Activated B cell treated with CpG ODN at 0.5 μM for 24 hours (primary cell): ENCODE measurements at places on chromosomes 1 and 21. TPM values are rescaled to one million over a fixed set of nuclear protein-coding genes. Genes with fewer than 3 reads are reported as not detected.

DNA sequence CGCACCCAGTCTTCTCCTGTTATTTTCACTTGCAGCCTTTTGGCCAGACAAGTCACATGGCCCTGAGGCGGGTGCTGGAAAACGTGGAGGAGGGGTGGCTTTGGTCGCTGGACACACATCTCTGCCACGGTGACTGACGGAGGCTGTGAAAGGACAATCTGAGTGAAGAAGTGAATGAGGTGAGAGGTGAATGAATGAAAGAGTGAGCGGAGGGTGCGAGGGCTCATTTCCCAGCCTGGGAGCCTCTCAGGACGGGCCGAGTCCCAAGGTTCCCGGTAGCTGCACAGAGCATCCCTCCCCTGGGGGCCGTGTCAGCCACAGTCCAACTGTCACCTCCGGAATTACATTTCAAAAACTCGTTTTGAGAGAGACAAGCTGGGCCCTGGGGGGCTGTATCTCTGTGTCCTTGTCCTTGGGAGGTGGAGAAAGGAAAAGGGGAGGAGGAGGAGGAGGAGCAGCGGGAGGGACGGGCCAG, 89.6 kb downstream of the UBIAD1 start:
- no peak for DNase-seq

GRCh38 chr1:218207194-218207593, 77.9 kb upstream of the RRP15 start:
- no peak for DNase-seq

The ANKRD65 gene
- 0.13 TPM in 1 of 2 replicates, not detected in the other for total RNA-seq

GRCh38 chr1:177891809-177892208, 78.0 kb downstream of the SEC16B start:
- DNase-seq: no peak

The TXNDC12 gene
- total RNA-seq: 37.4 and 39.0 TPM in 2 replicates

- no peak for DNase-seq
Observed at GRCh38 chr1:198678301-198678836, 39.5 kb downstream of the PTPRC start.

- DNase-seq: no peak
Observed at GRCh38 chr1:210618369-210618768, 289.7 kb downstream of the HHAT start.

The WLS gene
- total RNA-seq: 0.51 TPM in 1 of 2 replicates, not detected in the other

- DNase-seq: no peak
Observed at GRCh38 chr21:33021667-33022066, 4.1 kb upstream of the OLIG2 start.

DNA sequence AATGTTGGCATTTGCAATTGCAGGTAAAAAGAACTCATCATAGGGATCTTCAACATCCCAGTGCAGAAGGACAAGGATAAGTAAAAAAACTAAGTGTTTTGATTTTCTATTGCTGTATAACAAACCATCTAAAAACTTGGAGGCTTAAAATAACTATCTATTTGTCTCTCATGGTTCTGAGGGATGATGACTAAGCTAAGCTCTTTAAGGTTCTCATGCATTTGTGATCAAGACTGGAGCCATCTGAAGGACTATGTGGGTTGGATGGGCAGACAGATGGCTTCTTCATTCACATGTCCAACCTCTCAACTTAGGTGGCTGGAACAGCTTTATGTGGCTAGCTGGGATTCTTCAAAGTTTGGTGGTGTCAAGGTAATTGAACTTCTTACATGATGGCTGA, 51.5 kb downstream of the RPL5 start:
- no peak for DNase-seq
